Stimulated activated CD8-positive, alpha-beta memory T cell treated with anti-CD3 and anti-CD28 coated beads, Interleukin-4, amount 100 ng/mL, for 1 hour (primary cell): ENCODE measurements at places on chromosomes 4 and X.

DNA sequence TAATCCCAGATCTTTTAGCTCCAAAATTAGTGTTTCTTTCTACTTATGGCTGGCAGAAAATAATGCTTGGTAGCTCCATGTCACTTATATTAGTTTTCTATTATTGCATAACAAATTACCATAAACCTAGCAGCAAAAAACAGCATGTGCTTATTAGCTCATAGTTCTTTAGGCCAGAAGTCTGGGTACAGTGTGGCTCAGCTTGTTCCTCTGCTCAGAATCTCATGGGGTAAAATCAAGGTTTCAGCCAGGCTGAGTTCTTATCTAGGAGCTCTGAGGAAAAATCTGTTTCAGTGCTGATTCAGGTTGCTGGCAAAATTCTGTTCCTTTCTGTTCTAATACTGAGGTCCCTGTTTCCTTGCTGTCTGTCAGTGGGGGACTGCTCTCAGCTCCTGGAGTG lies 101.1 kb downstream of the CT47B1 start:
- DNase-seq: no peak

DNA sequence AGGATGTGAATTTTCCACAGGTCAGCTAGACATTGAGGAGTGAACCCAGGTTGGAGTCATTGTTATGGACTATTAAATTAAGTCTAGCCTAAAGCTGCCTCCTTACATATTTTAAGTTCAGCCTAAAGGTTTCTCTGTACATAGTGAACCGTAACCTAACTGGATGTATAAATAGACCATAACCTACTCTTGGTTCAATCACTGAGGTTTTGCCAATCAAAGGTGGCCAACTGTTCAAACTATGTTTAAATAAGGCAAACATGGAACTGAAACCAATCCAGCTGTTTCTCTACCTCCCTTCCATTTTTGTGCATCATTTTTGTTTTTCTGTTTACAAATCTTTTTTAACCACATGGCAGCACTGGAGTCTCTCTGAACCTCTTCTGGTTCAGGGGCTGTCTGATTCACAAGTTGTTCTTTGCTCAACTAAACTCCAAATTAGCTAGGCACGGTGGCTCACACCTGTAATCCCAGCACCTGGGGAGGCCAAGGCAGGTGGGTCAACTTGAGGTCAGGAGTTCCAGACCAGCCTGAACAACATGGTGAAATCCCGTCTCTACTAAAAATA lies 43.9 kb upstream of the SFRP2 start:
- DNase-seq: no peak

DNA sequence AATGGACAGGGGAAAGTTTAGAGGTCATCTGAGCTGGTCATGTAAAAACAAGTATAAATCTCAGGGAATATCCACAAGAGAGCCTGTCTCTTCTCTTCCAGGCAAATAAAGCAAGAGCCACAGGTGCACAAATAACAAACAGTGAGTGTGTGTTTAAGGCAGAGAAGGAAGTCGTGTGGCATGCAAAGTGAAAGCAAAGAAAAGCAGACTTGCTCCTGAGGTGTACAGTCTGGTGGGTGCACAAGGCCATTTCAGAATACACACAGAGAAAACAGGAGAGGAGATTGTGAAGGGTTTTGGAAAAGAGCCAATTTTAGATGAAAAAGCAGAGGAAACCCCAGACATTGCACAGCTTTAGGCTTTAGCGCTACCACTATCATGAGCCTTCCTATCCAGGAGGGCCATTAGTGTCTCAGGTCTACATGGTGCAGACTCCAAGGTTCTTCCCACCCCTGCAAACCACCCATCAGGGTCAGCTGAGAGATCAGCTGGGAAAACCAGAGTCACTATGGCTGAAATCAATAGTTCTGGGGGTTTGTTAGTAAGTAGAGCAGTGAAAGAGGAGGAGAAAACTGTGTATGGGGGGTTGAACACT lies 355.8 kb downstream of the KLHL4 start:
- no peak for DNase-seq

DNA sequence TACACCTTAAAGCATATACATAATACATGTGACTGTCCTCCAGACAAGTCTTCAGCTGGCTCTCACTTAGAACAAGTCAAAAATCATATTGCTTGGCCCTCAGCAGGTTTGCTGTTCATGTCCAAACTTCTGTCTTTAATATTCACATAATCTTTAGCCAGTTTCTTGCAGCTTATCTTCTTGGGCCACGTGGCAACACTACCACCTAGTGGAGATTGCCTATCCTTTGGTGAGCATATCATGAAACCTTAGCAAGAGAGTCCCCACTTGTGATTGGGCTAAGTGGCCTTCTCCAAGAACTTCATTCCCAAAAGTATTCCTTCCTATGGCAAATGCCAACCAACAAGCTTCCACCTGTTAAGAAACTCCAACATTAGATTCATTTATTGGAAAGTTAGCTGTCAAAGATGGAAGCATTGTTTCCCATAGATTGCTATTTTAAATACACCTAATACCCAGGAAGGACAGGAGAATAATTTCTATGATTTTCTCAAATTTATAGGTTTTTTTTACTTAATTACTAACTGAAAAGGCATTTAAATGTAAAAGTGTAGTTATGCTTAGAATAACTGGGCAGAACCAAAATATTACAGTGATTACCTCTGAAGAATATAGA lies 231.9 kb upstream of the INTU start:
- no peak for DNase-seq

- DNase-seq: no peak
Observed at GRCh38 chrX:111402344-111402743, 9.6 kb downstream of the DCX start.

DNA sequence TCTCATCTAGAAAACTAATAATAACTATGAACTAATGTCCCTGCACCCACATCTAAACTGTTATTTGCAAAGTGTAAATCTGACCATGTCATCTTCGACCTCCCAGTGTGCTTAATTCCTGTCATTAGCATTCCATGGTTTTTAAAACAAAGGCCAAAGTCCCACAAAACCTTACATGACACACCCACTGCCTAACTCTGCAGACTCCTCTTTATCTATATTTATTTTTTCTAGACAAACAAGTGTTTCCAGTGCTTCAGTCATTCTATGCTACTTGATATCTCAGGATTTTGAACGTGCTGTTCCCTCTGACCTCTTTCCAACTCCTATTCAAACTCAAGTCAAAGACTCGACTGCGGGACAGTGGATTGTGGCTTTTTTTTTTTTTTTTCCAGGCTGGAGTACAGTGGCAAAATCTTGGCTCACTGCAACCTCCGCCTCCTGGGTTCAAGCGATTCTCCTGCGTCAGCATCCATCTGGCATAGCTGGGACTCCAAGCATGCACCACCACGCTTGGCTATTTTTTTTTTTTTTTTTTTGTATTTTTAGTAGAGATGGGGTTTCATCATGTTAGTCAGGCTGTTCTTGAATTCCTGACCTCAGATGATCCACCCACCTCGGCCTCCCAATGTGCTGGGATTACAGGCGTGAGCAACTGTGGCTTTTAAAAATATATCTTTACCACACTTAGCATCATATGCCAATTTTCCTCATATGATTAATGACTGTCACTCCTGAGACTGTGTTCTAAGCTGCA lies 1511.0 kb downstream of the ARAP2 start:
- no peak for DNase-seq

DNA sequence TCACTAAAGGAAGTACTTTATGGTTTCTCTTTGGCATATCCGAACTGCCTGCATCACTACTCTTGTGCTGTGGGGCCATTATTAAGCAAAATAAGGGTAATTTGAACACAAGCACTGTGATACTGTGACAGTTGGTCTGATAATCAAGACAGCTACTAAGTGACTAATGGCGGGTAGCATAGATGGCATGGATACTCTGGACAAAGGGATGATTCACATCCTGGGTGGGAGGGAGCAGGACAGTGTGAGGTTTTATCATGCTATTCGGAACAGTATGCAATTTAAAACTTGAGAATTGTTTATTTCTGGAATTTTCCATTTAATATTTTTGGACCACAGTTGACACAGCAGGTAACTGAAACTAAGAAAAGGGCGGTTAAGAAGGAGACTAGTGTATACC lies 52.6 kb upstream of the CITED1 start:
- no peak for DNase-seq

- no peak for DNase-seq
Observed at GRCh38 chrX:119497185-119497584, 28.9 kb downstream of the SLC25A5 start.

- DNase-seq: no peak
Observed at GRCh38 chr4:87306056-87306455, 16.6 kb downstream of the HSD17B13 start.

DNA sequence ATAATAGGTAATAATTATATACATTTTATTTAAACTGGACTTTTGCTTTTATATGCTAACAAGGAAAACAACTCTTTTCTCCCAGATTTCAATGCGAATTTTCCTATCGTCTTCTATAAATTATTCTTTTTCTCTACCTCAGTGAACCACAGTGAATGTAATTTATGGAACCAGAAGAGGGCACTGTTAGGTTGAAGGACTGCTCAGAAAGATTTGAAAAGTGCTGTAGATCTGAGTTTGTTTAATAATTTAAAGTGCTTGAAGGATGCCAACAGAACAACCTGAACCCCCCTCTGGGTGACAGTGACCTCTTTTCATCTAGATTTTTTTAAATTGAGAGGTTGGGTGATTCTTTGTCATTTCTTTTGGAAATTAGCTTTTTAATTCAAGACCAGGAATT lies 54.9 kb downstream of the PHOX2B start:
- no peak for DNase-seq

DNA sequence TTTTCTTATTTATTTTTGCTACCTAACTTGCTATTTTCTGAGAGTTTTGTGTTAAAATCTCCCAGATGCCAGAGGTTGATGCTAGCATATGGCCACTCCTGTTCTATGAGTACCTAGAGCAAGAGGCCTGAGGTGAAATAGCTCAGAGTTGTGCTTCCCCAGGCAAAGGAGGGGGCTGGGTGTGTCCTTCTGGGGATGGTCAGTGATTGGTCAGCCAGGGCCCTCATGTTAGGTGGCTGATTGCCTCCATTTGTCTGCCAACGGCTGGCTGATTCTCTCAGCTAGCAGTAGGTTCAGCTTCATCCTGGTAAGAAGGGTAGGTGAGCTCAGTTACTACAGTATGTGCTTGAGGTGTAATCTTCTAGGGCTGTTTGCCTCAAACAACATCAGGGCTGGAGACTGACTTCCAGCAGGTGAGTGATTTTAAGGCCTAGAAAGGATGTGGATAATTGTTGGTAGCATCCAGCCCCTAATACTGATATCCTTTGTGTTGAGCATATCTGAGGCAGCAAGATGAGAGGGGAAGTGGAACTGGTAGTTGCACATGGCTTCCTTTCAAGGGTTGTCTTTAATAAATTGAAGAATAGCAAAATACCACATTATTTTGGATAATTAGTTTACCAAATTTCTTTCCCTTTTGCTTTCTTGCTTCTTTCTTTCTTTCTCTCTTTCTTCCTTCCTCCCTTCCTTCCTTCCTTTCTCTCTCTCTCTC lies 62.5 kb upstream of the RHOH start:
- DNase-seq: no peak

DNA sequence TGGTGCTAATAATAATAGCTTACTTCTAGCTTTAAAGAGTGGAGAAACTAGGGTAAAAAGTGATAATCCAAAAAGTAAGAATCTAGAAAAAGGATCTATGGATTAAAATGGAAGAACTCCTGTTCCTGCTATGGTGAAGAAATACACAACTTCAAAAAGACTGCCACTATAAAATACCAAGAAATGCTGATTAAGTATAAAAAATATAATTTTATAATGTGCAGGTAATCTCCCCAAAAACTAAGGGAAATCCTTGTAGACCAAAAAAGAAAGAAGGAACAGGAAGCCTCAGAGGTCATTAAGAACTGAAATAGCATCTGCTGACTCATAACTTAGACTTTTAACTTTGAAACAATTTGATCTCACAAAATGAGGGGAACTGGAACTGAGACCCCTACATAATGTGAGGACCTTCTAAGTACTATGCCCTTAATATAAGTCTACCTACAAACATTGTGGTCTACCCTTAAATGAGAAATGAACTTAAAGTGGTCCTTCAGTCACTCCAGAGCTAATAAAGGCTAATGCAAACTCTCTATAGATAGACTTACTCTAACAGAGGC lies 50.6 kb upstream of the SRPX start:
- no peak for DNase-seq

DNA sequence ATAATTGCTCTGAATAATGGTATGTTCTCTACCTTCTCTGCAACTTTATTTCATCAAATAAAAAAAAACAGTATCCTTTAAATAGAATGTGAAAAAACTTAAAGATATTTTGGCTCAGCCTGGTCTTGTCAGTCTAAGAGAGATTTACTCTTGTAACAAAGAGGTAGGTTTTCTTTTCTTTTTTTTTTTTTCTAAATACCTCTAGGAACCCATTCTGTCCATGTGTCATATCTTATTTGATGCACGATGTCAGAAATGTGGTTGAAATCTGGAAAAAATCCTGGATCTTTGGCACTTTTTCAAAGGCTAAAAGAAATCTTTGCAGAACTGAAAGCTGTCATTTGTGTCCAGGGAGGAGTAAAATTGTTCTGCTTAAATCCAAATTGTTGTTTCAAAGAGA lies 17.3 kb upstream of the FGF5 start:
- no peak for DNase-seq

DNA sequence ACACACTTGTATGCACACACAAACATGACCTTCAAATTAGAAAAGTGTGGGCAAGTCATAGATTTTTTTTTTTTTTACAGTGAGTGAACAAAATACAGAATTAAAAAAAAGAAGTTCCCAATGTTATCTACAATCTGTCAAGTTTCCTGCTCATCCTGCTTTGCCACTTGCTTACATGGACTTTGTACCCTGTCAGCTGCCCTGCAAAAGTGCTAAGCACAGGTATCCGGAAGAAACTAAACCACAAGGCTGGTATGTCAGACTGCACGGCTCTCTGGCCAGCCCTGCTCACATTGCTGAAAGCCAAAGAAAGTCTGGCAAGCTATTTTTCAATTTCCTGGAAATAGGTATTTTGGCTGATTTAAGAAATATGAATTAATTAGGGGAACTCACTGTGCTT lies 38.9 kb upstream of the BCLAF3 start:
- no peak for DNase-seq

DNA sequence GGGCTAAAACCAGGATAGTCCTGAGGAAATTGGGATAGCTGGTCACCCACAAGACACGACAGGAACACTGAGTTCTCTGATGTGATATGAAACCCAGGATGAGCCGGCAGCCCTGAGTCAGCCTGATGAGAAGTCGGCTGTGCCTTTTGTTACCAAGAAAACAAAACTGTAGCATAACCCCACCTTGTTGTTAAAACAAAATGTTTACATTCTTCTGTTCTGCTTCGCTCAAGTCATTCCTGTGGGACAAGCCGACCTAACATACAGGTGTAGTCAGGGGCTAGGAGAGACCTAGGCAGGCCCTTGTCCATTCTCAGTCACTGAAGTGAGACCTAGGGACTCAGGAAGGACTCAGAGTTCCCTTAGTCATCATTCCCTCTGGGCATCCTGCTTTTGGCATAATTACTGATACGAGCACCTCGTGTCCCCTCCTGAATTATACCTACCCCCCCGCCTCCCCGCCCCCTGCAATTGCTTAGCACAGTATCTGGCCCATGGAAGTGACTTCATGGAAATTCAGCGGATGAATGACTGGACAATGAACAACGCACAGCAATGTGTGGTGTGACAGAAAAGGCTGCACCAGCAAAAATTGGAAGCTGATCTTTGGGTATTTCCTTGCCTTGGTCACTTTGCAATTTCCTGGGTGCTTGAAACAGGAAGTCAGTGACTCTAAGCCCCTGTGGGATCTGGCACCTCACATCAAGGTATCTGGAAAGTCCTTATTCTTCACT lies 31.9 kb upstream of the TLR2 start:
- no peak for DNase-seq

- DNase-seq: no peak
Observed at GRCh38 chrX:112641449-112641848, 38.3 kb downstream of the LHFPL1 start.
